ENCODE measurements at places on chromosomes 1 and 21.

- no peak for DNase-seq
Measured at GRCh38 chr1:41794031-41794430, 124.7 kb downstream of the HIVEP3 start.

DNA sequence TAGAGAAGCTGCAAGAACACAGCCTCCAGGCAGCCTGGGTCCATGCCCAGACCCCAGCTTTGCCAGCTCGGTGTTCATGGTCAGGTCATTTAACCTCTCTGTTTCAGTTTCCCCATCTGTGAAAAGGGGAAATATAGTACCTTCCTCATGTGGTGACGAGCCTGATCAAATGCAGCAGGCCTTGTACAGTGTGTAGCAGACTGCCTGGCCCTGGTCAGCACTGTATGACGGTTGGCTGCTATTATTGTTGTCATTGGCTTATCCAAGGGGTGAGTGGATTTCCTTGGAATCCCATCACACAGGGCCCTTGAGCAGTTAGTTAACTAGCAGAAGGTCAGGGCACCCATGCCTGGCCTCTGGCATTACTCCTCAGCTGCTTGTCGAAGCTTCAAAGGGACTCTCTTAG lies 6.6 kb upstream of the TMEM51 start:
- no peak for DNase-seq

- DNase-seq, result no peak
Measured at GRCh38 chr1:151542710-151543129, 2.6 kb downstream of the TUFT1 start.

DNA sequence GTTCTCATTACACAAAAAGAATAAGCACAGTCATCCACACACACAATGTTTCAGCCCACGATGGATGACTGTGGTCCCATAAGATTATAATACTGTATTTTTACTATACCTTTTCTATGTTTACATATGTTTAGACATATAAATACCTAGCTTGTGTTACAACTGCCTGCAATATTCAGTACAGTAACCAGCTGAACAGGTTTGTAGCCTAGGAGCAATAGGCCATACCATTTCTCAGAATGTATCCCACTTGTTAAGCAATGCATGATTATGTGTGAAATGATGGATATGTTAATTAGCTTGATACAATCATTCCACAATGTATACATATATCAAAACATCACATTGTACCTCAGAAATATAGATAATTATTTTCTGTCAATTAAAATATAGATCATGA lies 33.2 kb upstream of the SAMD13 start:
- no peak for DNase-seq

GRCh38 chr21:42590431-42591131 lies 62.8 kb upstream of the PDE9A start:
- DNase-seq, result peak; percentile 6

DNA sequence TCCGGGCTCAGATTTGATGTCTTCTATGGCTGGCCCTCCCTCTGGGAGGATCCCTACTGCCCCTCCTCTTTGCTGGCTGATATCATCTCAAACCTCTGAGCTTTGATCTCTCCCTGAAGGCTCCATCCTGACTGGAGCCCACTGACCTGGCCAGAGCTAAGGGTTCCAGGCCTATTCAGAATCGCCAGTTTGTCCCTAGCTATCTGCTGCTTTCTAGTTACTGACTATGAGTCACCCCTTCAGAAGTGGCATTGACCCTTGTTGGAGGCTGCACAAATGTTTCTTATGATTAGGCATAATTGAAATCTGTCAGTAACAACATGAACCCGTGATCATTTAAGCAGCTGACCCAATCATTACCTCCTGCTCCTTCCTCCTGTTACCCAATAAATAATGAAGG lies 87.1 kb downstream of the ABCA4 start:
- no peak for DNase-seq

DNA sequence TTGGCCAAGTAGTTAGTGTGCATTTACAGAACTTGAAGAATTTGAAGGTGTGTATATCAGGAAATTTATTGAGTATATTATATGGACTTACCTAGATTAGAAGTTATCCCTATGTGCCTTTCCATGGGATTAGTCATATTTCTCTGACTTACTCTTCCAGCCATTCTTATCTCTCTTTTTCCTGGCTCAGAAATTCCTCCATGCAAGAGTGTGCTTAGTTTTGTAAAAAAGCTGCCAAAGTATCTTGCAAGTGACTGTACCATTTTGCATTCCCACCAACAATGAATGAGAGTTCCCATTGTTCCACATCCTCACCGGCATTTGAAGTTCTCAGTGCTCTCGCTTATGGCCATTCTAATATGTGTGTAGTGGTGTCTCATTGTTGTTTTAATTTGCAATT lies 82.2 kb upstream of the GUCA2B start:
- DNase-seq, result no peak

DNA sequence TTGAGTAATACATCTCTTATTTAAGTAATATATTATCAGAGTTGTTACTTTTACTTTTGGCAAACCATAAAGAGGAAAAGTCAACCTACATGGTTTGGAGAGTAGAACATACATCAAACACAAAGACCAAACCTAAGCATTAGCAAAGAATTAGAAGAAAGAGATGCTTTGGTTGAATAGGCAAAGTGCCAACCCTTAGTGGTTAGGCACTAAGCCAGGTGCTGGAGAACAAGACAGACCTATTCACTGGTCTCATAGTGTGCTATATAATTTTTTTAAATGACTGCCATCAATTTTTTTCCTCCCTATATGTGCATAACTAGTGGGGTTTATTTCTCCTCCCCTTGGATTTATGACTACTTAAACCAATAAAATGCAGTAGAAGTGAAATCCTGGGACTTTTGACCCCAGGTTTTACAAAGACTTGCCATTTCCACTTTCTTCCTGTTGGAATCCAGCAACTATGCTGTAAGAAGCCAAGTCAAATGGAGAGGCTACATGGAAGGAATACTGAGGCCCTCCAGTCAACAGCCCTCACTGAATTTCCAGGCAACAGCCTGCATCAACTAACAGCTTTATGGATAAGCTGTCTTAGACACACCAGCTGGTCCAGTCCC lies 69.8 kb upstream of the HAO2 start:
- DNase-seq, result no peak

DNA sequence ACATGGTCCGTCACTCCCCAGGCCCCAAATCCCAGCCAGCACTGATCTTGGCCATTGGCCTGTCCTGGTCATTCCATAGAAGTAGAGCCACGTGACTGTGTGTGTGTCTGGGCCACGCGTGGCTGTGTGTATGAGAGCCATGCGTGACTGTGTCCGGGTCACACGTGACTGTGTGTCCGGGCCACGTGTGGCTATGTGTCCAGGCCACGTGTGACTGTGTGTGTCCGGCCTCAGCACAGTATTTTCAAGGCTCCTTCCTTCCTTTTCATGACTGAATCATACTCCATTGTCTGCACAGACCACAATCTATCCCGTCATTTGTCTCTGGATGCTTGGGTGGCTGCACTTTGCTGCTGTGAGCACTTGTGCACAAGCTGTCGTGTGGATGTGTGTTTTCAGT lies 67.4 kb downstream of the SKI start:
- DNase-seq, result no peak

Data from activated naive CD4-positive, alpha-beta T cell (primary cell).